Kasumi-1 (cell line): ENCODE measurements at places on chromosomes 5 and 9.

GRCh38 chr9:122848256-122848943, 20.0 kb upstream of the PDCL start:
- DNase-seq = no peak

DNA sequence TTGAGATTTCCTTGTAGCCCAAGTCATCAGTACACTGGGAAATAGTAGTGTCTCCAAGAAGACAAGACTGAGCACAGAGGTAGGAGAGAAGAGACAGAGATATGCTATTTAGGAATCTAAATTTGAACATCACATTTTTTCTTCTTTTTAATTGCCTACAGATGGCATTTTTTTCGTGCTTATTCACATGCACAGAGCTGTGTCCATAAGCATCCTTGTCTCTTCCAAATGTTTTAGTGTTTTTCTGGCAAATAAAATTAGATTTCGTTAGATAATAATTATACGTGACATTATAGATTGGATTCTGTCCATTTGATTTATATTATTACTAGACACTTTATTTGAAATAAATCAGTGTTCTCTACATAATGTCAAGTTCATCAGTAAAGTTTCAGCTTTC, 80.9 kb downstream of the PRR16 start:
- no peak for DNase-seq

- no peak for DNase-seq
Observed at GRCh38 chr9:72428329-72428728, 63.3 kb upstream of the ZFAND5 start.

- DNase-seq = no peak
Observed at GRCh38 chr9:73093740-73094379, 57.8 kb upstream of the ANXA1 start.

- no peak for DNase-seq
Observed at GRCh38 chr9:34384368-34385165, 7.9 kb upstream of the MYORG start.
